ENCODE measurements at places on chromosomes 2 and 18.

GRCh38 chr2:160321006-160321405 is 120.9 kb upstream of the ITGB6 start:
- no peaks in the 10 kb centered on the region for H3K36me3 ChIP-seq
- peaks cover 24% of the 10 kb centered on the region for H3K4me1 ChIP-seq
- H3K27me3 ChIP-seq = no peaks in the 10 kb centered on the region
- H3K27ac ChIP-seq = no peak overlapping the region
- no peak overlapping the region for H3K4me3 ChIP-seq

GRCh38 chr18:8480506-8481328 is 128.5 kb upstream of the RAB12 start:
- H3K4me3 ChIP-seq = no peak overlapping the region
- H3K4me1 ChIP-seq = no peaks in the 10 kb centered on the region
- H3K36me3 ChIP-seq = no peaks in the 10 kb centered on the region
- H3K27ac ChIP-seq = no peak overlapping the region

GRCh38 chr18:74905247-74905646 is 303.7 kb downstream of the PTGR3 start:
- H3K4me1 ChIP-seq = no peaks in the 10 kb centered on the region
- no peaks in the 10 kb centered on the region for H3K36me3 ChIP-seq
- no peaks in the 10 kb centered on the region for H3K27me3 ChIP-seq

DNA sequence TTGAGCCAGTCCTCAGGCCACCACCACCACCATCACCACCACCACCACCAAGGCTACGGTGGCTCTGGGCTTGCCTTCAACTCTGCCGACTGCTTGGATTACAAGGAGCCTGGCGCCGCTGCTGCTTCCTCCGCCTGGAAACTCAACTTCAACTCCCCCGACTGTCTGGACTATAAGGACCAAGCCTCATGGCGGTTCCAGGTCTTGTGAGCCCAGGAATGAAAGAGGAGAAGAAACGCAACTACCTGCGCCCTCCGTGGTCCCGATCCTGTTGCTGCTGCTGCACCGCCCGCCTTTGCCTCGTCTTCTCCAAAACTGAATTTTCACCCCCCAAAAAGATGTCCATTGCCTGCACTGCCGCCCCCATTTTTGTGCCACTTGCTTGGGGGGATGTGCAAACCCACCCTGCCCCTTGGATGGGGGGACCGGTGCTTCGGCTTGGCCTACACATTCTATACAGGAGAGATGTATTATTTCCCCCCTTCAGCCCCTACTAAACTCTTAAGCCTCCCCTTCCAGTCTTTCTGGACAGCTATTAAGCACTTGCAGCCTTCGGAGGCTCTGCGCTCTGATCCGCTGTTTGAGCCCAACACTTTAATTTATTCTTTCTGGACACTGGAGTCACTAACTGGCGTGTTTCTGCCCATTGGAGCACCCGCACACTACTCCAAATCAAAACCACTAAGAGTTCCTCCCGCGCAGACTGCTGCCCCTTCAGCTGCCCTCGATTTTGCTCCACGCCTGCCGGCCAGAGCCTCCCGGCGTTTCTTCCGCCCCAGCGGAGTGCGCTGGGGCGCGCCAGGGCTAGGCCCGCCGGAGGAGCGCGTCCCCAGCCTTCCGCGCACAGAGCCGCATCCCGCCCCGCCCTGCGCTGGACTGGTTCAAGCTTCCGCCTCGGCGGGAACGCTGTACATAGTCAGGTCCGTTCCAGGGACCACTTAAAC is 5.7 kb downstream of the OTX1 start:
- no peak overlapping the region for H3K27ac ChIP-seq
- no peaks in the 10 kb centered on the region for H3K36me3 ChIP-seq
- H3K4me3 ChIP-seq = no peak overlapping the region
- peaks cover 84% of the 10 kb centered on the region for H3K27me3 ChIP-seq

DNA sequence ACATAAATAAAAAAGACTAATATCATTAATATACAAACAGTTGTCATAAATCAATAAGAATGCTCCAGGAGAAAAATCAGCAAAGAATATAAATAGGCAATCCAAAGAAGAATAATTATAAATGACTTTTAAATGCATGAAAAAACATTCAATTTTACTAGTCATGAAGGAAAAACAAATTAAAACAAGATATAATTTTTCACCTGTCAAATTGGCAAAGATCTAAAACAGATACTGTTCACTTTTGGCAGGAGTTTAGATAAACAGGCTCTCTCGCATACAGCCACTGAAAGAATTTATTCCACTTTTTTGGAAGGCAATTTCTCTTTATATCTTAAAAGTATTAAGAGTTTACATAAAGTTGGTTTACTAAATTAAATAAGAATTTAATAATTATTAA is 176.8 kb upstream of the SETBP1 start:
- H3K4me1 ChIP-seq = no peaks in the 10 kb centered on the region
- no peak overlapping the region for H3K27ac ChIP-seq
- no peak for DNase-seq
- no peaks in the 10 kb centered on the region for H3K36me3 ChIP-seq
- no peaks in the 10 kb centered on the region for H3K27me3 ChIP-seq

DNA sequence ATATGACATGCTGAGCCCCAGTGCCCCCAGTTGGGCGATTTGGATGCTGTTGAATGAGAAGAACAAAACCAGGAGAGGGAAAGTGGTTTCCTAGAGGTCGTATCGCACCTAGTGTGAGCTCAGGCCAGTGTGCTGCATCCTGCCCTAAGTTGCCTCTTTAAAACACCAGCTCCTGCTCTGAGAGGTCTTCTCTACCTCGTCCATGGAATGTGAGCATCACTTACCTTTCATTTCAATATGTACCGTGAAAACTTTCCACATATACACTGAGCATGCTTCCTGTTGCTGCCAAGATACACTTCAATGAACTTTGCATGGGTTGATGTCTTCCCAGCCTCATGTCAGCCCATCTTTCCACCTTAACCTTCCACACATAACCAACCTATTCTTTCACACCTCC is 55.6 kb downstream of the MYT1L start:
- peaks cover 17% of the 10 kb centered on the region for H3K4me1 ChIP-seq
- no peak overlapping the region for H3K27ac ChIP-seq
- H3K4me3 ChIP-seq = no peak overlapping the region
- H3K36me3 ChIP-seq = no peaks in the 10 kb centered on the region
- no peak for DNase-seq

GRCh38 chr2:125313806-125314205 is 1288.7 kb downstream of the CNTNAP5 start:
- no peak for DNase-seq
- no peaks in the 10 kb centered on the region for H3K27me3 ChIP-seq
- H3K27ac ChIP-seq = no peak overlapping the region
- H3K4me1 ChIP-seq = no peaks in the 10 kb centered on the region
- no peaks in the 10 kb centered on the region for H3K36me3 ChIP-seq
- H3K4me3 ChIP-seq = no peak overlapping the region

DNA sequence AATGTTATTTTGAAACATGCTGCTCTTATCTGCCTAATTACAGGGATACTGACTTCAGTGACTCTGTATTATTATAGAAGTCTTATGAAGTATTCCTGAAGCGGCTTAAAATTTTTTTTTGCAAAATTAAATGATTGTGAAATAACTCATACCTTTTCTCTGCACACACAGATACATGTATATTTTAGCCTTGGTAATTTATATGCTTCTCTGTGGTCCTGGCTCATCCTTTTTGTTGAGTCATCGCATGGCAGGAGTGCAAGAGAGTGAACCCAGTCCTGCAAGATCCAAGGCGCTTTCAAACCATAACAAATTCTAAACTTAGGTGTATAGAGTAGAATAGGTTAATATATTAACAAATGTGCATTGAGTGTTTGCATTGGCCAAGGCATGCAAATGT is 8.6 kb downstream of the CCNT2 start:
- DNase-seq = no peak
- no peak overlapping the region for H3K4me3 ChIP-seq
- H3K36me3 ChIP-seq = no peaks in the 10 kb centered on the region

DNA sequence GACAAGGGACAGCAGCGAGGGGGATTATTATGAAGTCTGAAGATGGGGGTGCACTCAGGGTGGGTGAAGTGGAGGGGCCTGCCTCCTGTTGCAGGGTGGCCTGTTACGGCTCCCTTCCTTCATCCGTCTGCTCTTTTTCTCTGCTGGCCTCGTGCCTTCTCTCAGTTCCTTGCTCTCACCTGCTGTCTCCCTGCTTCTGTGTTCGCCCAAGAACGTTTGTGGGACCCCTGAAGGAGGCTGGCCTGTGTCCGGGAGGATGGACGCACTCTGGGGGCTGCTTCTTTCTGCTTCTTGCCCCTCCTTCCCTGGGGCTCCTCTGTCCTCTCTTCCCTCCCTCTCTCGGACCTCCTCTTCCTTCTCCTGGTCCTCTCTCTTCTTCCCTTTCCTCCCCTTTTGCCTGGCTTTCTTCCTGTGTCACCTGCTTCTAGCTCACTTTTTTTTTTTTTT is 13.8 kb downstream of the MROH2A start:
- H3K4me3 ChIP-seq = no peak overlapping the region
- no peaks in the 10 kb centered on the region for H3K36me3 ChIP-seq
- no peaks in the 10 kb centered on the region for H3K27me3 ChIP-seq
- H3K27ac ChIP-seq = no peak overlapping the region
- H3K4me1 ChIP-seq = no peaks in the 10 kb centered on the region
- DNase-seq = no peak

DNA sequence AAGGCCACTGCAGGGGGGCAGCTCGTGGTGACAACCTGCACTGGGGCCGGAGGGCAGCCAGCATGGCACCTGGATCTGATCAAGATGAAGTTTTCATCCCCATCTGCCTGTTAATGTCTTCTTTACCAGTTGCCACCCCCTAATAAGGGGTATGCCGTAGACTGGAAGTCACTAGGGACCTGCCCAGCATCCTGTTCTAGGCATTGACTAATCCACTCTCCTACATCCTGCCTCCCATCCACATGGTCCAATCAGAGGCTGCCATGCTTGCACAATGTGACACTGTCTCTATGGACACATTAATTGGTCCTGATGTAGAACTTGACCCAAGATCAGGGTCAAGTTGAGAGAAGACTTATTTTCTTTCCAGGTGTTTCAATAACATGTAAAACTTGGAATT is 95.1 kb upstream of the LCLAT1 start:
- no peaks in the 10 kb centered on the region for H3K36me3 ChIP-seq
- H3K27ac ChIP-seq = no peak overlapping the region
- no peak overlapping the region for H3K4me3 ChIP-seq
- H3K27me3 ChIP-seq = no peaks in the 10 kb centered on the region
- peak; percentile 61 for DNase-seq
